Activated CD8-positive, alpha-beta memory T cell treated with anti-CD3 and anti-CD28 coated beads, Interleukin-2, amount 10 ng/mL, durations not matched to agents 7 days and 5 days (primary cell): ENCODE measurements at places on chromosomes 13 and 19. TPM values are rescaled to one million over a fixed set of nuclear protein-coding genes. Genes with fewer than 3 reads are reported as not detected.

- peak; percentile 65 for DNase-seq
These were observed 20.4 kb downstream of the LMTK3 start for GRCh38 chr19:48490981-48491792.

GRCh38 chr19:55419624-55420236 is 12.1 kb upstream of the UBE2S start:
- DNase-seq: no peak

DNA sequence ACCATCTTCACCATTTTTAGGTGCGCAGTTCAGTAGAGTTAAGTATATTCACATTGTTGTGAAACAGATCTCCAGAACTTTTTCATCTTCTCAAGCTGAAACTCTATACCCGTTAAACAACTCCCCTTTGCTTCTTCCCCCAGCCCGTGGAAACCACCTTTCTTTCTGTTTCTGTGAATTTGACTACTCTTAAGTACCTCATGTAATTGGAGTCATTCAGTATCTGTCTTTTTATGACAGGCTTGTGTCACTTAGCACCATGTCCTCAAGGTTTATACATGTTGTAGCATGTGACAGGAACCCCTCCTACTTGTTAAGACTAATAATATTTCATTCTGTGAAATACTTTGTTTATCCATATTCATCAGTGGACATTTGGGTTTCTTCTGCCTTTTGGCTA is 52.8 kb downstream of the TNFRSF19 start:
- DNase-seq: no peak

- no peak for DNase-seq
These were observed 141.6 kb upstream of the ARGLU1 start for GRCh38 chr13:106709522-106709921.

DNA sequence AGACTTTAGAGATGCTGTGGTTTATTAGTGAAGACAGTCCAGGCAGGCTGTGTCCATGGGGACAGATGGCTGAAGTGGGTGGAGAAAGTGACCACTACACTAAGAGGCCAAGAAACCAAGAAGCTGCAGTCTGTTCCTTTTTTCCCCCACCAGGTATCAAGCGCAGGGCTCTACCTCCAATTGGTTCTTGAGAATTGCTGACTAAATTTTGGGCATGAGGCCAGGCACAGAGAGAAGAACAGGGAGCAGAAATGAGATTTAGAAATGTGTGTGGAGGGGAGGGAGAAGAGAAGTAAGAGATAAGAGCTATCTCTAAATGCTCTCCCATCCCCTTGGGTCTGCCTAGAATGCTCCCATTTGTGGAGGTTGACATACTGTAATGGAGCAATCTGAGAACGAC is 12.3 kb upstream of the CYSLTR2 start:
- DNase-seq: no peak

- peak; percentile 66 for DNase-seq
These were observed 3.0 kb downstream of the HPN start for GRCh38 chr19:35044317-35045117.

DNA sequence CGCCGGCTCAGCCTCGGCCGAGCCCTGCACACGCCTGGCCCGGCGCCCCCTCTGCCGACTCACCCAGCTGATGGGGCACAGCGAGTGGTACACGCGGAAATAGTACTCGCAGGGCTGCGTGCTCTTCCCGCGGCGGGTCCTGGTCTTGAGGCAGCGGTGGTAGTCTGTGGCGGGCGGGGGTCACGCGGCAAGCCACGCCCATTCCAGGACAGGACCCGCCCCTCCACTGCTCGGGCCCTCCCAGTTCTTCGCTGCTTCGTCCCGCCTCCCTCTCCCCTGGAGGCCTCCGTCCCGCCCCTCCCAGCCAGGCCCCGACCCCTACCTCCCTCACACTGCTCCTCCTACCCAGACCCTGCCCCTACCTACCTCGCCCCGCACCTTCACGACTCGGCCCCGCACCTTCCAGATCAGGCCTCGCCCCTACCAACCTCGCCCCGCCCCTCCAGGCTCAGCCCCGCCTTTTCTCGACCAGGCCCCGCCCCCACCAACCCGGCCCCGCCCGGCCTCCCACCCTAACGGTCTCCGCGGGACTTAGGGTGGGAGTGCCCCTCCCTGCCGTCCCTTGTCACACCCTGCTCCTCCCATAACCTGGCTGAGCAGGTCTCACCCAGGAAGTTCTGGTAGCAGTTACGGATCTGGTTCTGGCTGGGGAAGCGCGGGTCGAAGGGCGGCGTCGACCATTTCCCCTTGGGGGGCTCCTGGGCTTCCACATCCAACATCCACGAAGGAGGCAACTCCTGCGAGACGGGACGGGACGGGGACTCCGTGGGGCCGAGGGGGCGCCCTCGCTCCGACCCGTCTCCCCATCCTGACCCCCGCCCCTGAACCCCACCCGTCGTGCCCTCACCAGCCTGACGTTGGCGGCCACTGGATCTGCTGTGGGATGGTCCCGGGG is 469 bp downstream of the COX6B2 start:
- DNase-seq: peak; percentile 74

DNA sequence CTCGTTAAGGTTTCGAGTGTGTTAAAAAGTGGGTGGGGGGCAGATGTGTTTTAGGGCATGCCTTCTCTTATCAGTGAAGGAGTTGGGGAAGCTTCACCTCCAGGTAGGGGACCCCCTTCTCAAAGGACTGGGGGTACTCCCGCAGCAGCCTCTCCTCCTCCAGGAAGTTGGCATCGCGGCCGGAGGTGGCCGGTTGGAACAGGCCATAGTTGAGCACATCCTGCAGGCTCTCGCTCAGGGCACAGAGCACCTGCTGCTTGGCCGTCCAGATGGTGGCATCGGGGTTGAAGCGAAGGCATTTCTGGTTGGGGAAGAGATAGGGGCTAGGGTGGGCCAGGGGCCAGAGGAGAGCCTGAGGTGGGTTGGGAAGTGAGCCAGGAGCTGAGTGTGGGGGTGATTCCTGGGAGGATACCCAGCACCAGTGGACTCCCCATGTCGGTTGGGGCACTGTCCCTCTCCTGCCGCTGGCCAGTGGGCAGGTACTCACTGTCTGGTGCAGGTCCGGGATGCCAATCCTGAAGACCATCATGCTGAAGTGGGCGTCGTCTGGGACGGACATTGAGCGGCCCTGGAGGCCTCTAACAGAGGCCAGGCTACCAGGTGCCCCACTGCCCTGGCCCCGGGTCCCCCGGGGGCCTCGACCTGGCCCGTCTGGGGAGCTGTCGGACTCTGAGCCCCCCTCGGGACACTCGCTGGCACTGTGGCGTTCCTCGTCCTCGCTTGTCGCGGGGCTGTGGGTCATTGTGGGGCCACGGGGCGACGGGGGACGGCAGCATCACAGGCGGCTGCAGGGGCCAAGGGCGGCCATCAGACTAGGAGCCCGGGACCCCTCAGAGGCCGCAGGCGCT is 3.2 kb downstream of the SHANK1 start:
- DNase-seq: no peak

GRCh38 chr19:43739439-43740235 is 15.1 kb downstream of the SMG9 start:
- no peak for DNase-seq

Gene ZNF780B
- total RNA-seq: 25.7 TPM

Gene ACER1
- 0.26 TPM for total RNA-seq

Gene FBN3
- not detected for total RNA-seq
